ENCODE measurements at places on chromosomes 3 and 15.

GRCh38 chr3:134627831-134628230, 23.0 kb downstream of the KY start:
- DNase-seq: peak; percentile 15

- DNase-seq: no peak
These were observed 11.0 kb upstream of the RAB7A start for GRCh38 chr3:128714887-128715491.

- no peak for DNase-seq
These were observed 1.1 kb upstream of the SOX2 start for GRCh38 chr3:181710345-181711291.

DNA sequence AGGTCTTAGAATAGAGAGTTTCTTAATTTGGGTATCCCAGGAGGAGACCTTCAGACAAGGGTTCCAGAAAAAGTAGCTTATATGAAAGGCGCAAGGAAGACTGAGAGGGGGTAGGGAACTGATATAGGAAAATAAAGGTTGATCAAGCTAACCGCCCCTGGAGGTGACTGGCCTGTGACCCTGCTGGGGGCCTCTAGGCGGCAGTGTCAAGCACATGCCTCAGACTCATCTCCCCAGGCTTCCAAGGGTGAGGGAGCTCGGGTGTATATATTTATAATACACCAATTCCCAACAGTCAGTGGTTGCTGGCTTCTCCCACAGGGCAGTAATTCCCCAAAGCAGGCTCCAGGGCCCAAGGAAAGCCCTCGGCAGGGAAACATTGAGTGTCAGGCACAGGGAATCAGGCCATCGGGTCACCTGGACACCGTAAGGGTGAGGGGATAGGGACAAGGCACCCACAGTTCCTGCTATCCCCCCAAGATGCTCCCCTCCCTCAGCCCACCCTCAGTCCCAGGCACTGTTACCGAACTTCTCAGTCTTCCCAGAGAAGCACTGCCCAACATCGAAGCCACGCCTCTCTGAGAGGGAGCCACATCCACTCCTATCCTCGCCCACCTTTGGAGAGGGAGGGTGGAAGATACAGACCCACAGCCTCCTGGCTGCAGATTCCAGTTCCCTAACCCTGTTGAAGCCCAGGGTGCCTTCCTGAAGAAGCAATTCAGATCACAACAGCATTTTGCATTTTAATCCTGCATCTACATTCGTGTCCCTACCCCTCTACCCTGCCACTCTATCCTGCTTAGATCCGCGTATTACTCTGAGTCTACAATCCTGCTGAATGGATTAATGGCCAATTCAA, 19.5 kb upstream of the CAV3 start:
- no peak for DNase-seq

GRCh38 chr15:76449455-76449854, 112.9 kb downstream of the ISL2 start:
- DNase-seq: no peak

GRCh38 chr3:171760477-171760876, 49.8 kb downstream of the PLD1 start:
- no peak for DNase-seq

DNA sequence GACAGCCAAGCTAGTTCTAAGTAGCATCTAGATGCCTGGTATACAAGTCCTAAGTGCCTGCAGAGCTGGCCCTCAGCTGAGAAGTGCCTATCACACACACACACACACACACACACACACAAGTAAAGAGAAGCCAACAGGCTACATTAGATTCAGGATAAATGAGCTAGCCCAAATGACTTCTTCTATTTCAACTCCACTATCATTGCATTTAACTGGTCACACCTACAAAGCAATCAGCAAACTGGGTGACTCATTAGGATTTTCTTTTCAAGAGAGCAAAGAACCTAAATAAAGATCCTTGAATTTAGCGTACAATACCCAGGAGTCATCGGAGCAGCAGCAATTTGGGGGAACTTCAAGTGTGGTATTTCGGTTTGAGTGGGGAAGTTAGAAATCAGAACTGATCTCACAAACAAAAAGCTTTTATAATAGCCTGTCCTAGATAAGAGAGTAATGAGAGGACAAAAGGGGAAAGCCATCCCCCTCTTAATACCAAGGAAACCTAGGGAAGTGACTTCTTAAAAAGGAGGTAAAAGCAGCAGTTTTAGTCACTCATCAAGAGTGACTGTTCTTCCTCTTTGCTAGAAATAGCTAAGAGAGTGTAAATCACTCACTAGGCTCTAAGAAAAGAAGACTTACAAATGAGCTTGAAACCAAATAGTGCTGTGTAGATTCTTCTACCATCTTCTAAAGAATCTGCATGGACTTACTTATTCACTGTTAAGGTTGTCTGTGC, 112.7 kb downstream of the TNIK start:
- peak; percentile 8 for DNase-seq

DNA sequence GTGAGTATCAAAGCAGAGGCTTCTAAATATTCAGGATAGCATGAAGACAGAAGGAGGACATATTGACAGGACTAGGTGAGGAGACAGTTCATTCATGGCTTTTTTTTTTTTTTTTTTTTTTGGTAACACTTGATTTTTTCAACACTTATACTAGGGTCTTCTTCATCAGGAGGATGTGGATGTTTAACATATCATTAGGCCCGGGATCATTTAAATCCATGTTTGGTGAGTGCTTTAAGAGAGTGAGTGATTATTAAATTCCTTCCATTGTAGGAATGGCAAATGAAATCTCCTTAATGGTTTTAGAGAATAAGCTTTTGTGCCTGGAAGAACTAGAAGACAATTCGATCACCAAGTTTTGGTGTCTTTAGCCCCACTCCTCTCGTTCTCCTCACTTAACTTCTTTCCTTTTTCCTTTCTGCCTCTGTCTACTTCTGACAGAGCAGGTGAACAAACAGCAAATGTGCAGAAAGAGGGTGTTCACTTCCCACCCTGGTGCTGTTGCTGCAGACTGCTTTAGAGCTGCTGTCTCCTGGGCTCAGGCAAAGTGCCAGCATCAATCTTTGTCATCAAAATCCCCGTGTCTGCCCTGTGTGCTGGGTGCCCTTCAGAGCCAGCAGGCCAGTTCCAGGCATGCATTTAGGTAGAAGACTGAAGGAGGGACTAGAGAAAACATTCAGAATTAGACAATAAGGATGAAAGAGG, 35.6 kb upstream of the RAB11A start:
- no peak for DNase-seq

GRCh38 chr15:42716626-42717025, 20.3 kb downstream of the CDAN1 start:
- DNase-seq: no peak

DNA sequence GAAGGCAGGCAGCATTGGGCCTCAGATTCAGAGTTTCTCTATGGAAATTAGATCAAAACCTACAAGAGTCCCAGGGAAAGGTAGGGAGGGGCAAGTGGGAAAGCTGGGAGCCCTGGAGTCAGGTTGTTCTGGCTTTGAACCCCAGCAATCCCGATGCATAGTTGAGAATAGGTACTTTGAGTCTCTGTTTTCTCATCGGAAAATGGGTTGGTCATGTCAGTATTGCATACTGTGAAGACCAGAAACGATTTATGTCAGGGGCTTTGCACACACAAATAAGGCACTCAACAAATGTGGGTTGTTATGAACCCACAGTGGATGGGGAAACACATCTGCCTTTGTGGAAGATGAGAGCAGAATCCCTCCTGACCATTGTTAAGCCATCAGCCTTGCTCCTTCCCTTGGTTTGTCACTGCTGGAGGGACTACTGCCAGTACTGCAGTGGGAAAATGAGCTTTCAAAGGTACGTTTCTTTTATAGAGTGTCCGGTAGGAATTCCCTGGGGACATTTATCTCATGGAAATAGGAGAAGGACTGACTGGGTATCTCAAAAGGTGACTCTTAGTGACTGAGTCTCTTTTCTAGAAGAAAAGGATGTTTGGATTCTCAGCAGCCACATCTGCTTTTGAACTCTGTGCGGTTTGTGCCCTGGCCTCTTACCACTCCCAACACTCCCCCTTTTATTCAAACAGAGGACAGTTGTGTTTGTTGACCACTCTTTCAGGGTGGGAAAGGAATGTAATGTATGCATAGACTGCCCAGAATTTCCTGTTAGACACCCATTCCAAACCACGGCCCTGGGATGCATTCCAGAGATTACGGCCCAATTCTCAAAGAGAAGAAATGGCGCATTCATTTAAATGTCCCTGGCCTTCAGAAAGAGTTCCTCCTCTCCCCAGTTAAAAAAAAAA, 54.6 kb upstream of the VILL start:
- peak; percentile 96 for DNase-seq

DNA sequence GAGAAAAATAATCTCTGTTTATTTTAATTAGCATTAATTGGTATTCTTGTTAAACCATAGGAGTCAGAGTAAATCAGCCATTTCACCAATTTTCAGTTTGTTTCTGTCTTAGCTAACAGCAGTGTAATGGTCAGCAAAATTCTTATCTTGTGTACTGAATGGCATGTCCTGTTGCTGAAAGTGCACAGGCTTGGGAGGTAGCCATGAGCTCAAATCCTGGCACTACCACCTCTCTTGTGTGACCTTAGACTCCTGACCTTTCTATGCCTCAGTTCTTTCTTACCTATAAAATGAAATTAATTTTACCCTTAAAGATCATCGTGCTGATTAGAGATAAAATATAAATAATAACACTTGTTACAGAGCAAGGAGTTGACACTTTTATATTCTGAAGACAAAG, 35.8 kb downstream of the MLH1 start:
- DNase-seq: no peak

- DNase-seq: peak; percentile 68
These were observed 34.2 kb upstream of the NR2F2 start for GRCh38 chr15:96296264-96296663.

GRCh38 chr3:81788610-81789009, 27.2 kb upstream of the GBE1 start:
- DNase-seq: no peak

DNA sequence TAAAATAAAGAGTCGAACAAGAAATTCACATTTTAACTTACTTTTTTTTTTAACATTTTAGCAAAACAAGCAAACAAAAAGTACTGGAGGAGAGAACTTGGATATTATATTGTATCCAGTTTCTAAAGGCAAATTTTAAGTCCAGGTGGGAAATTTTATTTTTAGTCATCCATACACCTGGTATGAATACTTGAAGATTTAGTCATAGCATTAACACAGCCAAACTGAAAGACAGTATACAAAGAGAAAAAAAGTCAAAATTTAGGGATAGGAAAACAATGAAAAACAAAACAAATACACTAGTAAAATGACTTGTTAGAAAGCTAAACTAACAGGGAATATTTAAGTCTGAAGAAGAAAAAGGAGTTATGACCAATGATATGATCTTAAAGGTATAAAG, 69.1 kb downstream of the PROS1 start:
- no peak for DNase-seq

- DNase-seq: peak; percentile 64
These were observed 136.1 kb upstream of the RBMS3 start for GRCh38 chr3:29144807-29145206.

DNA sequence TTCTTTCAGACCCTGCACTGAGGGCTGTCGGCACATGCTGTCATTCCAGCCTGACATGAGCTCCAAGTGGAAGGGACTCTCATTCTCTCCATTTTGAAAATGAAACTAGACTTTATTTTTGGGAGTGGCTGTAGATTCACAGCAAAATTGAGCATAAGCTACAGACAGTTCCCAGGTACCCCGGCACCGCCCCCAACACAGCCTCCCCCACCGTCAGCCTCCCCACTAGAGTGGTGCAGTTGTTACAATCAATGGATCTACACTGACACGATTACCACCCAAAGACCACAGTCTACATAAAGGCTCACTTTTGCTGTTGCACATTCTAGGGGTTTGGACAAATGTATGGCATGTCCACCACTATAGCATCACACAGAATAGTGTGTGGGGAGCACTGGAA, 29.5 kb upstream of the FGD5 start:
- no peak for DNase-seq

- DNase-seq: no peak
These were observed 57.9 kb downstream of the PPP2R3A start for GRCh38 chr3:136023264-136023978.

DNA sequence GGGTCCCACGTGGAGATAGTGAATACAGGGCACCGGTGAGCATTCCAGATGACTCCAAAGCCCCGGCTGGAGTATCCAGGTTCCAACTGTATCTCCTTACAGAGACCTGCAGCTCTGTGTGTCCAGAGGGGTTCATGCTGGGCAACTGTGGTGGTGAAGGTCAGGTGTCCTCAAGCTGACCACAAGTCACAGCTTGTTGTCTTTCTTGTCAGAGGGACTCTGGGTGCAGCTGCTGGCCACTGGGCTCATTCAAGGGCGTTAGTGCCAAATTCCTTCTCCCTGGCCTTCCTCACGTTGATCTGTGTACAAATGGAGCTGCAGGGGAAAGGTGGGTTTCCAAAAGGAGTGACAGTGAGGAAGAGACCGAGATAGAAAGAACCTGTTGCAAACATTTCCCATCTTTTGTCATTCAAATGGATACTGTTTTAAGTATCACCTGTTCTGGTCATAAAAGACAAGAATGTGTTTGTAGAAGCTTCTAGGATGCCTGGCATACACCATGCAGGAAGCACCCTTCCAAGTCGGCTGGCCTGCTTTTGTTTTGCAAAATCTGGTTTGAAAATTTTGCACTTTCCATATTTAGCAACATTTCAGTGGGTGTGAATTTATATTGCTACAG, 52.5 kb downstream of the CEMIP start:
- no peak for DNase-seq

GRCh38 chr15:76439542-76439941, 103.0 kb downstream of the ISL2 start:
- no peak for DNase-seq
